ENCODE measurements at places on chromosomes 5 and 9.

DNA sequence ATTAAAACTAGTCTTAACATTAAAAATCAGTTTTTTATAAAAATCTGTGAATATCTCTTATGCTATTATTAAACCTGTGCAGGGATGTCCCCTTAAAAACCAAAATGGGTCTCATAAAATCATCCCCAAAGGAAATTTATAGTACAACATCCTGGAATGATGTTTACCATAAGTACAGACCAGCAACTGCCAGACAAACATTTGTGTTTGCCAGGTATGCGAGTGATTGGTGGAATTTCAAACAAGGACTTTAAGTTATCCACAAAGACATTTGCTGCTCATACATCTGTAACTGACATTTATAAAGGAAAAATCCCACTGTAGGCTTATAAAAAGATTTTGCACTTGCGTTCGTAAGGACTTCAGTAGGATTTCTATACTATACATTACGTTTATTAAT, 1375.4 kb upstream of the WWC1 start:
- DNase-seq, result no peak

- DNase-seq, result no peak
Observed at GRCh38 chr9:74755999-74756398, 131.7 kb downstream of the TRPM6 start.

GRCh38 chr5:38796742-38797108, 49.1 kb upstream of the OSMR start:
- DNase-seq, result no peak

GRCh38 chr5:137705106-137705505, 30.8 kb downstream of the KLHL3 start:
- DNase-seq, result no peak

DNA sequence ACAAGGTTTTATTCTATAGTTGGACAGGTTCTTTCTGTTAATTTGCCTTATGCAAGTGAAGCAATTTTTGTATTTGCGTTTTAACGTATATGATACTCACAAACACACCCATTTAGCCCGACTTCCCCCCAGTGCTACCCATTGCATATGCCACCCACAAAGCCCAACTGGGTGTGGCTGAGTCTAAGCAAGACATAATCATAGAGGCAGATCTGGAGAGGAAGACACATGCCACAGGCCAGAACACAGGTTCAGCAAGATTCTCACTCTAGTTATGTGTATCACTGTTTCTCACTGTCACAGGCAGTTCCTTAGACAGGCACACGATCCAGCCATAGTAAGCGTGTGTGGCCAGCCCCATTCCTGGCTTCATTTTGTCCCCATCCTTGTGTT, 29.0 kb upstream of the PUM3 start:
- DNase-seq, result no peak

DNA sequence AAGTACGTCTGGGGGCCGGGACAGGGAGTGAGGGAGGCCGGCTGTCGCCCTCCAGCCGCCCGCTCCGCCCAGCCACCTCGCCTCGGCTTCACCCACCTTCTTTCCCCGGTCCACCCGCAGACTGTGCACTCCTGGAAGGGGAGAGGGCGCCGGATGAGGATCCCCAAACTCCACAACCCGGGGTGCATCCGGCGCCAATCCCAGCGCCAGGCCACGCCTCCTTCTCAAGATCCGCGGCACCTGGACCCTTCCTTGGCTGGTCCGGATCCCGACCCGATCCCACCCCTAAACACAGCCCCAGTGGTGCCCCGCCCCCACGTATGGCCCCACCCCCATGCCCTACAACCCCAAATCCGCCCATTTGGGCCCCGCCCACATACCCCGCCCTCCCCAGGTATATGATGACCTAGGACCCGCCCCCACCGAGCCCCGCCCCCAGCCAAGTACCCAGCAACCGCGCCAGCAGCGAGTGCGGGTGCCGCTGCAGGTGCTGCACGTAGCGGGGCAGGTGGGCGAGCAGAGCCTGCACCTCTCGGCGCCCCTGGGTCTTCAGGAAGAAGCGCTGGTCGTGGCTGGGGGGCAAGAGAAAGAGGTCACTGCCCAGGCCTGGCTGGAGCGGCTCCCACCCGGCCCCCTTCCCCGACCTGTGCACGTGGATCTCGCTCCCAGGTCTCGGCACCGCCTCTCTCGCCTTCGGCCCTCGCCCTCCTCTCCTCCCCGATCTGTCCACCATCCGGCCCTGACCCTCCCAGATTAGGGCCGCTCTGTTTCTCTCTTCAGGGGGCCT, 3.2 kb downstream of the PIP5KL1 start:
- DNase-seq, result no peak

- no peak for DNase-seq
Observed at GRCh38 chr9:128254362-128254761, 21.4 kb downstream of the GOLGA2 start.

DNA sequence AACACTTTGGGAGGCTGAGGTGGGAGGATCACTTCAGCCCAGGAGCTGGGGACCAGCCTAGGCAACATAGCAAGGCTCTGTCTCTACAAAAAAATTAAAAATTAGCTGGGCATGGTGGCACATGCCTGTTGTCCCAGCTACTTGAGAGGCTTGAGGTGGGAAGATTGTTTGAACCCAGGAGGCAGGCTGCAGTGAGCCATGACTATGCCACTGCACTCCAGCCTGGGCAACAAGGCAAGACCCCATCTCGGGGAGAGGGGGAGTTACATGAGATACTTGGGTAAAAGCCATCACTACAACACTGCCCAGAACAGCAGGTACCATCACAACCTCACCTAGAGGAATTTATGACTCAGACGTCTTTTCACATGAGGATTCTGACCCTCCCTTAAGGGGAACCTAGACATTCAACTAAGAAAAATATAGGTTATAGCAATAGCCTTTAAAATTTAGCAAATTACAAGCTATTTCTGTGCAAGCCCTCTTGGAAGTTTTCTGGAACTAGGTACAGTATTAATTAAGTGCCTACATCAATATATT, 143.5 kb downstream of the NFIB start:
- no peak for DNase-seq

DNA sequence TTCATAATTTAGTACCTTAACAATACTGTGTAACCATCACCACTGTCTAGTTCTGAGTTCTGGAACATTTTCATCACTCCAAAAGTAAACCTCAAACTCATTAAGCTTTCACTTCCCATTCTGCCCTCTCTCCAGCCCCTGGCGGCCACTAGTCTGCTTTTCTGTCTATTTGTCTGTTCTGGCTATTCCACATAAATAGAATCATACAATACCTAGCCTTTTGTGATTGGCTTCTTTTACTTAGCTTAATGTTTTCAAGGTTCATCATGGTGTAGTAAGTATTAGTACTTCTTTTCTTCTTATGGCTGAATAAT, 138.7 kb downstream of the RAPGEF6 start:
- no peak for DNase-seq

DNA sequence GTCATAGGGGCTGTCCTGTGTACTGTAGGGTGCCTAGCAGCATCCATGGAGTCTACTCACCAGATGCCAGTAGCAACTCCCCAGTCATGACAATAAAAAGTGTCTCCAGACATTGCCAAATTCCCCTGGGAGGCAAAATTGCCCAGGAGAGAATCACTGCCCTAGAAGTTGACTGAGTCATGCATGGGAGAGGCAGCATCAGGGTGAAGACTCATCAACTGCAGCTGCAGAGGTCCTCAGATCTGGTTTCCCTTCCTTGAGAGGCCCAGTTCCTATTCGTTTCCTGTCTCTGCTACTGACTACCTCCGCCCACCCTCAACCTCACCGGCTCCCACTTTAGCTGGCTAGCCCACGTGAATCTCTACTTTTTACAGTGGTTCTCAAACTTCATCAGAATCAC, 88.6 kb upstream of the AGXT2 start:
- no peak for DNase-seq

- no peak for DNase-seq
Observed at GRCh38 chr5:95863383-95863757, 40.8 kb upstream of the GLRX start.

GRCh38 chr9:9170439-9171134, 1371.0 kb upstream of the DMAC1 start:
- DNase-seq, result peak; percentile 91

- no peak for DNase-seq
Observed at GRCh38 chr9:117325831-117326230, 89.0 kb downstream of the ASTN2 start.

GRCh38 chr5:127608077-127608660, 40.7 kb upstream of the CTXN3 start:
- no peak for DNase-seq

- DNase-seq, result no peak
Observed at GRCh38 chr9:115625251-115625650, 507.3 kb upstream of the TNC start.

GRCh38 chr5:16806711-16807546, 129.2 kb downstream of the MYO10 start:
- no peak for DNase-seq

DNA sequence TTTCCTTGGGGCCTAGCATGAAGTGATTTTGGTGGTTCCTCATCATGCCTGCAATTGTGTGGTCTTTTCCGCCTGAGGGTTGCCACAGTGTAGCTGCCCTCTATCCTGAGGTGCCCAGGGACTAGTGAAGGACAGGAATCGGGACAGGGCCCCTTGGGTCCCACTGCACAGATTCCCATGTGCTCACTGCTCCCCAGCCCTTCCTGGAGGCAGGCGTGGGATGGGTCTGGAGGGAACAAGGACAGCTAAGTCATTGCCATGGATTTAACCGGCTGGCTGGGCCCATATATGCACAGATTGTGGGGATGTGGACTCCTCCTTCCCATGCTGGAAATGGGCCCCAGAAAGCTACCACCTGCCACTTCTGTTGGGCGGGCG, 122.3 kb upstream of the PITX1 start:
- no peak for DNase-seq

- no peak for DNase-seq
Observed at GRCh38 chr9:34524349-34524748, 1.6 kb upstream of the ENHO start.

- no peak for DNase-seq
Observed at GRCh38 chr5:37776826-37777225, 63.0 kb downstream of the GDNF start.

DNA sequence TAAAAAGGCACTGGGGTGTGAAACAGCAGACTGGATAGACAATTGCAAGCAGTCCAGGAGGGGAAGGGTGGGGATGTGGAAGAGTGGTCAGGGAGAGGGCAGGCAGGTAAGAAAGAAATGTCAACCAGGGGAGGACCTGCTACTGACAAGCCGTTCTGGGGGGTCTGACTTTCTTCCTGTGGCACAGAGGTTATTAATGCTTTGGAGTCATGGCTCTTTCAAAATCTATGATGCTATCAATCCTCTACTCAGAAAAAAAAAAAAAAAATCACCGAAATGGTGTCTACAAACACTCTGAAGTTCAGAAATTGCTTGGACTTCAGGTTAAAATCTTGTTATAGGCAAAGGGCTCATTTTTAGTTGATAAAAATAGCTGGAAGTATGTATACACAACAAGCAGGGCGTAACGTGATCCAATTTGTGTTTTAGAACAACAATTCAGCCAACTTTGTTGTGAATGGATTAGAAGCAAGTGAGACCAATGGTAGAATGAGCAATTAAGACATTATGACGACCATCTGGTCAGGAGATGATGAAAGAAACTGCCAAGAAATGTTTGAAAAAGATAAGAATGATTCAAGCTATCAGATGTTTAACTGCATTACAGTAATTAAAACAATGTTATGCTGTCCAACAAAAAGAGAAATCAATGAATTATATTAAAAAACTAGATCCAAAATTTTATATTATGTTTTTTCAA, 255.2 kb downstream of the DEPDC1B start:
- DNase-seq, result peak; percentile 75

GRCh38 chr9:125146247-125146646, 2.9 kb upstream of the SCAI start:
- DNase-seq, result no peak

- DNase-seq, result no peak
Observed at GRCh38 chr5:74798977-74799911, 32.2 kb downstream of the NSA2 start.

GRCh38 chr5:96090215-96090614, 128.6 kb upstream of the ELL2 start:
- no peak for DNase-seq

GRCh38 chr5:173010547-173011464, 27.2 kb downstream of the ATP6V0E1 start:
- peak; percentile 24 for DNase-seq

DNA sequence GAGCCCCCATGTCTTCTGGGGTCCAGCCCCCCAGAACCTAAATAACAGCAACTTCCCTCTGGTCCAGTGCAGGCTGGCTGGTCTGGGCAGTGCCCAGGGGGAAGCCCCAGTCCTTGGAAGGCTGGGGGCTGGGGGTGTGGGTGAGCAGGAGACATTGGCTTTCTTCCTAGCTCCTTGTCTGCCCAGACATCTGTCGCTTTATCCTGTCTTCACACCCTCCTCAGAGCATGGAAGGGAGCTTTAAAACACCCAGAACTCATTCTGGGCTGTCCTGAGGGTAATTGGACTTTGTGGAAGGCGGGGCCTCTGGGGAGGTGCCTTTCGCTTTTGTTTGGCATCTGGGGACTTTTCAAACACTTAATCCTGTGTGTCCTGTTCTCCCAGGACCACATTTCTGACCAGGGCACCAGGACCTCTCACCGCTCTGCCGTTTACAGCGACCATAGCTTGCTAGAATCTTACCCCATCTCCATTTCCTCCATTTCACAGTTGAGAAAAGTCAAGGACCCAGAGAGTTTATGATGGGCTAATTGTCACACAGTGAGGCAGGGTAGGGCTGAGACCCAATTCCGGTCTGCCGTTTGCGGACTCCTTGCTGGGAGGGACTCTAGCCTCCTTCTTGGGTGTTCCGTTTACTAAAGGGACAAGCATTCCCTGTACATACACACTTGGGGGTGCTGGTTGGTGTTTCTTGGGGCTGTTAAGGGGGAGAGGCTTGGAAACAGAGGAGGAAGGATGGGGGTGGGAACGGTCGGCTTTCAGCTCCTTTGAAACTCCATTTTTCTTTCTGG, 1.1 kb downstream of the GSN start:
- DNase-seq, result peak; percentile 37

DNA sequence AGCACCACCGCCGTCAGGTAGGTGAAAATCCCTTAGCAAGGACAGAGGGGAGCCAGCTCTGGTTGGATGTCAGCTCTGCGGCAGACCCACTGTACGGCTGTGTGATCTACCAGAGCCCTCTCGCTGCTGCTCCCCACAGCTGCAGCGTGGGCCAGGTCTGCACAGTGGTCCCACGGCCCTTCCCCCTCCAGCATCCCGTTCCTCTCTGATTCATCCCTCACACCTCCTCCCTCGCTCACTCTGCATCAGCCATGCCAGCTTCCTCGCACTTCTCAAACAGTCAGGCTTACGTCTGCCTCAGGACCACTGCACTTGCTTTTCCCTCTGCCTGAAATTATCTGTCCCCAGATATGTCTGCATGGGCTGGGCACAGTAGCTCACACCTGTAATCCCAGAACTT, 26.6 kb upstream of the CFAP157 start:
- DNase-seq, result no peak

All from OCI-M1 (cell line).